NCI-H1436 treated with DMSO at 0.1 percent for 48 hours (cell line): ENCODE measurements at places on chromosomes 1 and 21.

- no peak for DNase-seq
Measured at GRCh38 chr21:37562920-37563640, 196.5 kb downstream of the DYRK1A start.

GRCh38 chr1:245046315-245046714 lies 108.5 kb upstream of the KIF26B start:
- no peak for DNase-seq

DNA sequence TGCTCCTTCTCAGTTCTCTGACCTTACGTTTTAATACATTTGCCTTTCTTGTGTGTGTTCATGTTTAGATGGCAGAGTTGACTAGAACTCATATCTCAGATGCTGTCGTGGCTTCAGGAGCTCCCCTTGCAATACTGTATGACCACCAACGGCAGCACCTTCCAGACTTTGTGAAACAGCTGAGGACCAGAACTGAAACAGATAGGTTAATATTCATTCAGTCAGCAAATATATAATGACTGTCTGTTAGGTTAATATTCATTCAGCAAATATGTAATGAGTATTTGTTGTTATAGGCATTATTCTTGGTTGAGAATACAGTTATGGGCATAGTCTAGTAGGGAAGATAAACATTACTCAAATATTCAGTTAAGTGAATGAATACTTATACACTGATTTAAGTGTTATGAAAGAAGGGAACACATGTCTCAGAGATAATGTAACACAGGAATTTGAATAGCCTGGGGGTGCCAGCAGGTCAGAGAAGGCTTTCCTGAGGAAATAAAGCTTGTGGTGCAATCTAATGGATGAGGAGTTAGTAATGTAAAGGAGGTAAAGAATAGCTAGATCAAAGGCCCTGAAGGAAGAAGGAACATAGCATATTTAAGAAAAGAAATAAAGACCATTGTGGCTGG lies 88.5 kb downstream of the CEP350 start:
- DNase-seq: no peak

DNA sequence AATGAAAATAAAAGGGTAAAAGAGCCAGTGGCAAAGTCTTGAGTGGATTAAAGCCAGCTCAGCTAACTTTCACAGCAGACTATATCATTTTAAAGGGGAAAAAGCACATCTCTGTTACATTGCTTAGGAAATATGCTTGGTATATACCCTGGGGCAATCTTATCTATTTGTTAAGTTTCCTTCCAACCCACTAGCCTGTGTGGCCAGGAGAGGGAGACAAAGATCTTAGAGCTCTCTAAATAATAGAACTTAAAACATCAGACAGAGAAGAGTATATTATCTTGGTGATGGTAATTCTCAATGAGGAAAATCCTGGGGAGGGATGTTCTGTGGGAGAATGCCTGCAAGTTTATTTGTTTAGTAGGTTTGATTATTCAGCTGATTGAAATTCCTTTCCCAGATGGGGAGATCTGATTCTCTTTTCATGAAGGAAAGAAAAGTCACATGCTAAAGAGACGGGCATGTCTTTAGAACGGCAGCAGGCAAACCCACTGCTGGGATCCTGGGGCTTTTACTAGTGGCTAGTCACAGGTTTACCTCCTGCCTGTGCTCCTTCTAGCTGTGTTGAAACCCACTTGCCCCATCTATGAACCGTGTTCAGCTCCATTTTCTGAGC lies 3.6 kb downstream of the KCNE2 start:
- DNase-seq: no peak

GRCh38 chr1:58870298-58870676 lies 86.4 kb upstream of the JUN start:
- DNase-seq: no peak

- no peak for DNase-seq
Measured at GRCh38 chr1:52592637-52593323, 9.4 kb upstream of the GPX7 start.

DNA sequence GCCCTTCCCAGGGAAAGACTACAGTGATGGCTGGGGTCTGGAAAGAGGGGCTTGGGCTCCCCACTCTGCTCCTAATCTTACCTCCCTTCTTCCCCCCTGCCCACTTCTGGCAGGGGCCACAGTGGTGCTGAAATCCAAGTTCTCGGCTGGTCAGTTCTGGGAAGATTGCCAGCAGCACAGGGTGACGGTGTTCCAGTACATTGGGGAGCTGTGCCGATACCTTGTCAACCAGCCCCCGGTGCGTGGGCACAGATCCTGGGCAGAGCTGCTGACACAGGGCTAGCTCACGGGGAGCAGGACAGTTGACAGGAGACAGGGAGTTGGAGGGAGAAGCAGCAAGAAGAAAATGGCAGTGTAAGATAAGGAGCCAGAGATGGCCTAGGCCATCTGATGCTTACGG lies 2.4 kb downstream of the SLC27A3 start:
- DNase-seq: no peak

DNA sequence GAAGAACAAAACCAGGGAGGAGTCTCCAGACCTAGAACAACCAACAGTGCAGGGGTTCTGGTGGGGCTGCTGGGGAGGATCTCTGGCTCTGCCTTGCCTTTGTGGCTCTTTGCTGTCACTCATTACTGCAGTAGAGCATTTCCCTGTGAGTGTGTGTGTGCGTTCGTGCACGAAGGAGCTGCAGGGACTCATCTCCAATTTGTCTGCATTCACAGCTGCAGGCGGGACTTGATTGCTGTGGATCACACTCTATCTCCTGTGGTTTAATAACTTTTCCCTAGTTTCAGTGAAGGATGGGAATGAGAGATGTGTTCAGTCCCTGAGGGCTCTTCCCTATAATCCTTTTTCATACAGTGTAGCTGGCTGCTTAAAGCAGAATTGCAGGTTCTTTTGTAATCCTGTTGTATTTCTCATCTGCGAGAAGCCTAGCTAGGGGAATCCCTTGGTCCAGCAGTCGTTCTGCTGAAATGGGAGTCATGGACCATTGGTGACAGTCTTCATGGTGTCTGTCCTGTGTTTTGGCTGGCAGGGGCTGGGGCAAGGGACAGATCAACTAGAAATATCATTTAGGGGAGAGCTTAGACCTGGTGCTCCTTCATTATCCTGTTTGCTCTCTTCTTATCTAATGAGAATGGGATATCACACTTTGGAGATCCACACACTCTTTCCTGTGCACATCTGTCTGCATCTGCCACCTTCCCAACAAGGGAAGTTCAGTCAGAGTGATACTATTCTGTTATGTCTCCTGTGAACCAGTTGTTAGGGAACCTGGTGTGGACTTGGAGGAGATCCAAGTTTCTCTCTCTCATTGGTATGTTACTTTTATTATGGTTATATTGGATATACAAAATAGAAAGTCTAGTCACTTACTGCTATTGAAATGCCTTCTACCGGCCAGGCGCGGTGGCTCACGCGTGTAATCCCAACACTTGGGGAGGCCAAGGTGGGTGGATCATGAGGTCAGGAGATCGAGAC lies 3.0 kb downstream of the PCP4L1 start:
- DNase-seq: no peak

GRCh38 chr1:24805534-24806301 lies 60.5 kb downstream of the CLIC4 start:
- DNase-seq: no peak

- no peak for DNase-seq
Measured at GRCh38 chr1:171357179-171357578, 43.2 kb downstream of the FMO4 start.

DNA sequence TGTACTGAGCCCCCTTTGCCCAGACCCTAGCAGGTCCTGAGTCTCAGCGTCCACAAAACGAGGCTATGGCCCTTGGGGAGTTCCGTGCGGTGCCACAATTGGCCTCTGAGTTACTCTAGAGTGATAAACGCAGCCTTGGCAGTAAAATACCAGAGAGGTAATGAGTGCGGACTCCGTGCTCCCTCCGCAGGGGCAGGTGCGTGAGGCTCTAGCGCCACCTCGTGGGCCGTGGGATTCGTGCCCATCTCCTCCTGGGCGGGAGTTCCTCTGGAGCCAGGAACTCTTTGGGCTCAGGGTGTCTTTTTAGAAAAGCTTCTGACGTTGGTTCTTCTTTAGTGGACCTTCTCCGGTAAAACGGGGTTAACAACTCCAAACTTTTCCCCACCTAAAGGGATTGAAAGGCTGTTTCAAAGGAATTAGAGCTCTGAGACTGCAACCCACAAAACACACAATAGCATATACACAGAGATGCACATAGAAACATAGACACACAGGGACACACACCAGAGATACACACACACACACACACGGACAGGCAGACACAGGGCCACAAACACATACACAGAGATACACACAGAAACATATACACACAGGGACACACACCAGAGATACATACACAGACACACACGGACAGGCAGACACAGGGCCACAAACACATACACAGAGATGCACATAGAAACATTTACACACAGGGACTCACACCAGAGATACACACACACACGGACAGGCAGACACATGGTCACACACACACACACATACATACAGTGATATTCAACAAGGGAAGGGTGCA lies 99.4 kb downstream of the KCNJ15 start:
- no peak for DNase-seq

DNA sequence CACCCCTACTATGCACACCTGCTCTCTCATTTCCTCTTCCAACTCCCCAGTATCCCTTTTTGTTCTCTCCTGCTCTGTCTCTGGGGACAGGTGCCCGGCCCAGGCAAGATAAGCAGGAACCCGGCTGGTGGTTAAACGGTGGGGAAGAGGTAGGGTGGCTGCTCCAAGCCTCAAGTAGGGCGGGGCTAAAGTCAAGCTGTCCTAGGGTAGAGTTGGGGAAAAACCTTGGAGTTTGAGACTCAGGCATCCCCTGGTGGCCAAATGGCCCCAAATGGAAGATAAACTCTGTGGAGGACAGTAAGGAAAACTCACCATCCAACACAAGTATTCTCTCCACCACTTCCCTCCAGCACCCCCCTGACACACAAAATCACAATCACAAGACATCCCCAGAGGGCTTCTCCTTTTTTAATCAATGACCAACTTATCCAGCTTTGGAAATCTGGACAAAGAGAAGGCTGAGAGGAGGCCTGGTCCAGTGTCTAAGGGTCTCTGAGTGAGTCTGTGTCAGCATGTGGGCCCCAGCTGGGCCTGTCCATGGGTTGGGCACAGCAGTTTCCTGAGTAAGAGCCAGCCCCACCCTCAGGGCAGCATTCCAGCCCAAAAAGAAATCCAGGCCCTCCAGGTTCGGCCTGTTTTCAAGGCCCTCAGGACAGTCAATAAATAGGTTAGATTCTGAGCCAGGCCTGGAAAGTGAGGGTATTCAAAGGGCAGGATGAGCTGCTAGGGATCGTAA lies 9.8 kb downstream of the POMGNT1 start:
- DNase-seq: no peak

- DNase-seq: no peak
Measured at GRCh38 chr1:202349206-202349928, 868 bp downstream of the PPP1R12B start.

- DNase-seq: no peak
Measured at GRCh38 chr1:92822879-92823278, 9.0 kb upstream of the RPL5 start.

GRCh38 chr1:94866164-94866807 lies 46.1 kb downstream of the SLC44A3 start:
- no peak for DNase-seq

GRCh38 chr21:15671188-15671587 lies 58.6 kb upstream of the USP25 start:
- no peak for DNase-seq

- no peak for DNase-seq
Measured at GRCh38 chr1:118023199-118023598, 93.7 kb downstream of the WDR3 start.

DNA sequence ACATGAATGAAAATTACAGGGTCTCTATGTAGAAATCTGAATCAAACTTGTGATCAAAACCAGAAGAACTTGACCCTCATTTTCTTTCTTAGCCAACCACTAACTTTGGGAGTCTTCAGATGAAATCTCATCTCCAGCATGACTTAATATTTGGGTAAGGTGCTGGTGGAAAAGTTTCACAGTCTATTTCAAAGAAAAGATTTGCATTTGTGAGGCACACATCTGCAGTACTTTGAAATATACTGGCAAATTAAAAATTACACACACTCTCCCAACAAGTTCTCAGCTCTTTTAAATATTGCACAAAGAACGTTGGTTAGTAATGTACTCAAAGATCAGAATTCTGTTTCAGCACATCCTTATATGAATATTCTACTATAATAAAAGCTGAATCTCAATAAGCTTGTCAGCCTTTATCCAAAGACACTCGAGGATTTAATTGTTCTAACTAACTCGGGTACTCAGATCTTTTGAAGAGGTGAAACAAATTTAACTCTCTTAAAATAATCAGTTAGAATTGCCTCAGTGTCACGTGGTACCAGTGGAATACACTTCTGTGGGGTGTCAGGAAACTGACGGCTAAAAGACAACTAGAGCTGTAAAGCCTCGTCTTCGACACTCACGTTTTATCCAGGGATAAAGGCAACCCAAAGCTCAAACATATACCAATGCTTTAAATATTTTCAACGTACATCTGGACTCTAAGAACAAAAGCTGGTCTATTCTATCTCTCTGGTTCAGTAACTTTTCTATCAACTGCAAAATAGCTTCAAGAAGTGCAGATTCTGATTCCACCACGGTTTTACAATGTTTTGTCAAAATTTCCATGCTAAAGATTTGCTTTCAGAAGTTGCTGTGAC lies 19.0 kb downstream of the SAMSN1 start:
- DNase-seq: no peak

DNA sequence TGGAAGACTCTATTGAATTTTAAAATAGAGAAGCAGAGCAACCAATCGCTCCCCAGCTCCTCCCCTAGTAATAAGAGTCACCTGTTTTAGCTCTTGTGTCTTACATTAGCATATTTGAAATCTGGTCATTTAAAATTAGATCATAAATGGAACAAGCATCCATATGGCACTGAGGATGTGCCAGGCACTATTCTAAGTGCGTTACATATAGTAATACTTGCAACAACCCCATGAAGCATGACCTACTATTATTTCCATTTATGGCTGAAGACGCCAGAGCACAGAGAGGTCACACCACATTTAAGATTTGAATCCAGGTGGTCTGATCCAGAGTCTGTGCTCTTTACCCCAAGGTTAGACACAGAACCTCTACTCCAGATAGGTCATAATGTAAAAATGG lies 82.0 kb upstream of the HIVEP3 start:
- DNase-seq: no peak

DNA sequence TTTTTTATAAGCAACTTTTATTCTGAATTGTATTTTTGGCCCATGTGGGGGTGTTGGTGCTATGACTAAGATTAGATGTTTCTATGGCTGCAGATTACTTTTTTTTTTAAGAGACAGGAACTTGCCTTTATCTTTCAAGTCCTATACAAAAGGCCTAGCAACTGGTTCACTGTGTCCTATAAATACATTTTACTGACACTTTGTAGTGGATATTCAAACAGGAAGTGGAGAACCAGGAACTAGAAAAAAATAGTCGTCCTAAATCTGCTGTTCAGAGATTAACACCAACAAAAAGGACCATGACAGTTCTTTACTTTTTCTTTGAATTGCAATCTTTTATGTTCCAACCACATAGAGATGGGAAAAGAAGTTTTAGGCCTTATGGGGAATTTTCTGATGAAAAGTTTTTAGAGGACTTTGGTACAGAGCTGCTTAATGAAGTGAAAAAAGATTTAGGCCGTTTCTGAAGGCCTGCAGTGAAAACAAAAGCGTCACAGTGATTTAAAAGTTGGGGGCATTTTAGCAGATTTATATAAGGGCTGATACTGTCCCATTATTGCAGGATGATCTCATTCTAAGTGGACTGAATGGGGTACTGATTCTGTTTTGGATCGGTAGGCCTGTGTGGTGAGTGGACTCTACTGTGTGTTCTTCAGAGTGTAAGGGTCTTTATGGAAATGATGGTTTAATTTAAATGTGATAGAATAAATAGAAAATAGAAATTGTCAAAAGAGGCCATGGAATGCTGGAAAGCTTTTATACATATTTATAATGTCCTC lies 136.4 kb upstream of the DEPDC1 start:
- DNase-seq: no peak
